ENCODE measurements at places on chromosomes 11 and 22.

DNA sequence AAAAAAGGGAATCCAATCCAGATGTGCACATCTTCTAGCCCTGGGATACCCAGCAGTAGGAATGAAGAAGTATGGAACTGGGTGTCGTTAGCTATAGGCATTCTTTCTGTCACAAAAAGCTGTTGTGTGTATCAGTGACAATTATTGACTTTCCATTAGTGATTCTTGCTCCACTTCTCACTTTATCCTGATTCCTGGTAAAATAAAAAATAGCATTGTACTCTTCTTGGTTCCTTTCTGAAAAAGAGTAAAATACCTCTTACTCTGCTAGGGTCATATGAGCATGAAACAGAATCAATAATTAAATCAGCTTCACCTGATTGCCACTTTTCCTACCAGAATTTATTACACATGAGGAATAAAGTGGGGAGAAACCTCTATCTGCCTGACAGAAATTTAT is at the start of gene OR52E6:
Gene OR52E6 (minus strand): TSS at position 101 of the 400 bp plus-strand sequence. CDS start 0 bp downstream, at position 101.
- no peak for DNase-seq

GRCh38 chr11:120236169-120237107 is 3.5 kb upstream of the POU2F3 start:
- DNase-seq = no peak

DNA sequence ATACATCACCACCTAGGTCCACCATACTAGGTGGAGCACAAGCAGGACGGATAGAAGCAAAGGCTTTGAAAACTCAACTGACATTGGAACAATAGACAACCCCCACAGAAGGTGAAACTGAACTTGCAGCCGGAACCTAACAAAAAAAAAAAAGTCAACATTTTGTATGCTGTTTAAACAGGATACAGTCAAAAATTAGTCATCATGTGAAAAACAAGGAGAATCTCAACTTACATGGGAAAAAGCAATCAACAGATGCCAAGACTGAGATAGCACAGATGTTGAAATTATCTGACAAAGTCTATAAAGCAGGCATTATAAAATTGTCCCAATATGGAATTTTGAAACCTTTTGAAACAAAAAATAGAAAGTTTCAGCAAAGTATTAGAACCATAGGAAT is 123.8 kb downstream of the RAB38 start:
- no peak for DNase-seq

DNA sequence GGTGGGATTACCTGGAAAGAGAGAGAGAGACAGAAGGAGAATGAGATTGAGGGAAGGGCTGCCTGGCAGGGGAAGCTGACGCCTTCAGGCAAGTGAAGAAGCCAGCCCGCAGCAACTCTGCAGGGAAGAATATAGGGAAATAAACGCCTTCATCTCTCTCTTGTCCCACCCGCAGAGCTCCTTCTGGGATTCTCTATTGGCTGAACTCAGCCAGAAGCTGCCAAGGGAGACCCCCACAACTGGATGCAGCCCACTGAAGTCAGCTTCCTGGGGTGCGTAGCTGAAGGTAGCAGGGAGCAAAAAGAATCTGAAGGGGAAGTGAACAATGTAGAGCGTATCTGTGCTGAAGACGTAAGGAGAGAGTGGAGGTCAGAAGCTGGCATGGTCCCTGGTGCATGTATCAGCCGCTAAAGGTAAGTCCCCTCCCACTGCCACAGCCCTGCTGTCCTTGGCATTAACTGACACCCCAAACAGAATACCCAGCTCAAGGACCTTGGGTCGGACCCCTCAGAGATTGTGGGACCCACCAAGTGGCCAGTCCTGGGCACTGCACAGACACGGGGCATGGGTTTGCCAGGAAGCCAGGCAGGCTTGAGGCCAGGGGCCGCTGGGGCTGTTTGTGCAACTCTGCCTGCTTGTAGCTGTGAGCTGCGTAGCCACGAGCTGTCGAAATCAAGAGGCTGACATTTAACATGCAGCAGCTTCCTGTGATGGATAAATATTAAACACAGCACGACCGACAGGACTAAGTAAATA is 469.9 kb downstream of the MN1 start:
- no peak for DNase-seq

DNA sequence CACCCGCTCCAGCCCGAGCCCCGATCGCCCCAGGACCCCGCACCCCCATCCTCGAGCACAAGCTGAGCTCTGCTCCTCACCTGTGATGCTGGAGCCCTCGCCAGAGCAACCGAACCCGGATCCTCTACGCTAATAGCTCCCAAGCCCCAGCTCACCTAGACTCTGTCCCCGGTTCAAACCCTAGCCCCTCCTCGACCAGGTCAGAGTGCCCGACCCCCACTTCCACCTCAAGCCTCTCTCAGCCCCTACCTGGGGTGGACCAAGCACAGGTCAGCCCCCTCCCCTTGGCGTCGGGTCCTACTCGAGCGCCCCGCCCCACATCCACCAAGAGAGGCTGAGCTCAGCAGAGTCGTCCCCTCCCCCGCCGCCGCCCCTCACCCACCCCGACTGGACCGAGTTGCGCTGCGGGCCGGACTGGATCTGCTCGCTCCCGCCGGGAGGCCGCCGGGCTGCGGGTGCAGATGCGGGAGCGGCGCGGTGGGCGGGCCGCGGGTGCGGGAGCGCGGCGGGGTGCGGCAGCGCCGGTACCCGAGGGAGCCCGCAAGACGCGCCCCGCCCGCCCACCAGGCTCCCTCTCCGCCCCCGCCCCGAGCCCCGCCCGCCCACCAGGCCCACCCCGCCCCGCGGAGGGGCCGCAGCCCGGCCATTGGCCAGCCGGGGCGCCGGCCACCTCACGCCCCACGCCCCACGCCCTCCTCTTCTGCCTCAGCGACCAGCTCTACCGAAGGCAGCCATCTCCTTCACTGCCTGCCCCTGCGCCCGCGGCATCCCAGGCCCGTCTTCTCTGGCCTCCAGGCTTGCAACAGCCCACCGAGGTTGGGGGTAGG is 577 bp upstream of the DKK3 start:
- DNase-seq = no peak

GRCh38 chr11:119742263-119742861 is 13.4 kb upstream of the NECTIN1 start:
- DNase-seq = no peak

GRCh38 chr11:44711787-44712608 is 14.8 kb upstream of the TSPAN18 start:
- no peak for DNase-seq

DNA sequence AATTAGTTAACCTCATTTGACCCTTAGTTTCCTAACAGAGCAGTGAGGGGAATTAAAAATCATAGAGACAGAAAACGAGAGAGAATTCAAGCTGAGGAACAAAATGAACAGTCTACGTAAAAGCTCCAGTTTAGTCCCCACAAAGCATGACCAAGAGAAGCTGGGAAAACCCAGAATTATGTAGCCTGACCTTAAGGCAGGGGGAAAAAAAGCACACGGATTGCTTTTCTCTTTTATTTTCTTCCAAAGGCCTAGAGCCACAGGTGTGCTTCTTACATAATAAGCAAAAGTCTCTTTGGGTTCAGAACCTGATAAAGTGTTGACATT is 514 bp upstream of the AMBRA1 start:
- DNase-seq = no peak

DNA sequence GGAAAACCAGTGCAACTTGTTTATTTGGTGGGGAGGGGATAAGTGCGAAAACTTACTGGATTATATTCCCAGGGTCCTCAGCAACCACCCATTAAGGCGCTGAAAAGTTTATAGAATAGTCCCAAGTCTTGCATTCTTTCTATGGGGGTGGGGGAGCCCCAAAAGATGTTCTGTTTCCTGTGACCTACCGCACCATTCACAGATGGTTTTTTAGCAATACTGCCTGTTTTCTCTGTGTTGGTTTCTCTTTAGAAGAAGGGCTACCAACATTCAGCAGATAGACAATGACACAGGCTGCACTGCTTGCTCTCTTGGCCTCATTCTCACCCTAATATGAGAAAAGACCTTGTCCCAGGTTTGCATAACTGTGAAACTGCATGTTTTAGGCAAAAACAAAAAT is 86.5 kb downstream of the FAM76B start:
- DNase-seq = no peak

DNA sequence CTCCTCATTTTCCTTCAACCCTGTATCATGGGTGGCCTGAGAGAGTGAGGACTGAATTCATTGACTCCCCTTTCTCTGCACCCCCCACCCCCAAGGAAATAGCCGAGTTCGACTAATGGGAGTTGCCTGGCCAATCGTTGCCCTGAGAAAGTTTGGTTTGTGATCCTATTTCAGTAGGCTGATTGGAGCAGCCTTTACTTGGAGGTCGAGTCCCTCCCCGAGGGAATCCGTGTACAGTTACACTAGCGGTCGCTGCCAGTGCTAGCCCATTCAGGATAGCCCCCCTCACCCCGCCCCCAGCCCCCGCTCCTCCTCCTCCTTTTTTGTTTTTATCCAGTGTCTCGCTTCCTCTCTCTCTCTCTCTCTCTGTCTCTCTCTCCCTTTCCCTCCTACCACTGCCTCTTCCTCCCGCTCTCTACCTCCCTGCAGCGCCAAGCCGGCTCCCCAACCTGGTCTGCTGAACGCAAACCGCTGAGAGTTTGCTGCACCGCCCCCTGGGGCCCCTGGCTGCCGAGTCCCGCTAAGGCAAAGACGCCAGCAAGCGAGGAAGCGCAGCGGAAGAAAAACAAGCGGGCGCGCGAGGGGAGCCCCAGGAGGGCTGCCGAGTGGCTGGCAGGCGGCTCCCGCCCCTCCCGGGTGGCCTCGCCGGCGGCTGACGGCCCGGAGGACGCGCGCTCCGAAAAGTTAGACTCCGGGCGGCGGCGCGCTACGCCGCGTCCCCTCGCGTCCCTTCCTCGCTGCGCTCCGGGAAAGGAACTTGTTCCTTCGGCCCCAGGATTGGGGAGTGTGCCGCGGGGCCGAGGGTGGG is at the start of gene GRAMD1B:
Gene GRAMD1B (plus strand): TSS at position 357 of the 808 bp plus-strand sequence. CDS start 524 bp downstream, outside the sequence.
- no peak for DNase-seq

DNA sequence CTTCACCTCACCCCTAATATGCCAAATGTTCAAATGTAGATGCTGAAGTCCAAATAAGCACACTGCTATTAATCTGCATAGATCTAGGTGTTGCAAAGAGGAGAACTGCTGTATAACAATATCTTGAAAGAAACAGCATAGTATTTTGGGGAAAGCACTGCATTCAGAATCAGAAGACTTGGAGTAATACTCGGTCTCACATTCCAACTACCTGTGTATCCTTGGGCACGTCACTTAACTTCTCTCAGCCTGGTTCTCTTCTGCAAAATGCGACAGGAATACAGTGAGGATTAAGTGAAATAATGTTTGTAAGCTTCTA is 332 bp upstream of the HMGXB4 start:
- no peak for DNase-seq

DNA sequence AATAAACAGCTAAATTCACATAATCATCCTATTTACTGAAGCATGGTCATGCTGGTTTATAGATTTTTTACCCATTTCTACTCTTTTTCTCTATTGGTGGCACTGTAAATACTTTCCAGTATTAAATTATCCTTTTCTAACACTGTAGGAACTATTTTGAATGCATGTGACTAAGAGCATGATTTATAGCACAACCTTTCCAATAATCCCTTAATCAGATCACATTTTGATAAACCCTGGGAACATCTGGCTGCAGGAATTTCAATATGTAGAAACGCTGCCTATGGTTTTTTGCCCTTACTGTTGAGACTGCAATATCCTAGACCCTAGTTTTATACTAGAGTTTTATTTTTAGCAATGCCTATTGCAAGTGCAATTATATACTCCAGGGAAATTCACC is 10.7 kb downstream of the RAG1 start:
- DNase-seq = no peak

GRCh38 chr11:69442012-69442806 is 39.3 kb upstream of the LINC01488 start:
- DNase-seq = no peak

- DNase-seq = no peak
These were observed 79.4 kb upstream of the NAV2 start for GRCh38 chr11:19633276-19633675.

- DNase-seq = no peak
These were observed 437.8 kb downstream of the DYNC2H1 start for GRCh38 chr11:103547024-103547423.

- no peak for DNase-seq
These were observed 17.9 kb downstream of the CWF19L2 start for GRCh38 chr11:107439586-107440167.

DNA sequence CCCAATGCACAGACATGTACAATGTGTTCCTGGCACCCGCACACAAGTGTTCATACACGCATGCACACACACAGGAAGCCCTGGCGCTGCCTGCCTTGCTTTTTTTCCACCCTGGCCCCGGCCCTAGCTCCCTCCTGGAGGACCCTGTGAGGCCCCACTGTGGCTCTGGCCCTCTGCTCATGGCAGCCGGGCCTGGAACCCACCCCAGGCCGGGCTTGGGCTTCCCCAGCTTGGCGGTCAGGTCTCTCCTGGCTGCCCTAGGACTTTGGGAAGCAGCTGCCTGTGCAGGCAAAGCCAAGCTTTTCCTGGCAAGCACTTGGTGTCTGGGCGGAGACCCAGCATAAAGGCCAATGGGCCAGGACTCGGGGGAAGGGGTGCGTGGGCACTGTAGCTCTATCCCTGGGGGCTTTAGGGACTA is 30.5 kb downstream of the CD82 start:
- DNase-seq = no peak

- DNase-seq = no peak
These were observed 538.9 kb upstream of the ANO5 start for GRCh38 chr11:21653951-21654421.

- DNase-seq = peak; percentile 89
These were observed 128.8 kb upstream of the ANO1 start for GRCh38 chr11:69949327-69949726.

DNA sequence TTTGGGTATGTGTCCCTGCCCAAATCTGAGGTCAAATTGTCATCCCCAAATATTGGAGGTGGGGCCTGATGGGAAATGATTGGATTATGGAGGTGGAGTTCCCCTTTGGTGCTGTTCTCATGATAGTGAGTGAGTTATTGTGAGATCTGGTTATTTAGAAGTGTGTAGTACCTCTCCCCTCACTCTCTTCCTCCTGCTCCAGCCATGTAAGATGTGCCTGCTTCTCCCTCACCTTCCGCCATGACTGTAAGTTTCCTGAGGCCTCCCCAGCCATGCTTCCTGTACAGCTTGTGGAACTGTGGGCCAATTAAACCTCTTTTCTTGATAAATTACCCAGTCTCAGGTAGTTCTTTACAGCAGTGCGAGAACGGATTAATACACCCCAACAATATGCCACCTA is 9.0 kb downstream of the GAB2 start:
- no peak for DNase-seq

GRCh38 chr11:68148879-68149278 is 27.7 kb upstream of the CHKA start:
- no peak for DNase-seq
